ENCODE measurements at places on chromosomes 11 and 22.
A peak's percentile ranks its signal among the peaks of the same experiment; 100 is the strongest.

DNA sequence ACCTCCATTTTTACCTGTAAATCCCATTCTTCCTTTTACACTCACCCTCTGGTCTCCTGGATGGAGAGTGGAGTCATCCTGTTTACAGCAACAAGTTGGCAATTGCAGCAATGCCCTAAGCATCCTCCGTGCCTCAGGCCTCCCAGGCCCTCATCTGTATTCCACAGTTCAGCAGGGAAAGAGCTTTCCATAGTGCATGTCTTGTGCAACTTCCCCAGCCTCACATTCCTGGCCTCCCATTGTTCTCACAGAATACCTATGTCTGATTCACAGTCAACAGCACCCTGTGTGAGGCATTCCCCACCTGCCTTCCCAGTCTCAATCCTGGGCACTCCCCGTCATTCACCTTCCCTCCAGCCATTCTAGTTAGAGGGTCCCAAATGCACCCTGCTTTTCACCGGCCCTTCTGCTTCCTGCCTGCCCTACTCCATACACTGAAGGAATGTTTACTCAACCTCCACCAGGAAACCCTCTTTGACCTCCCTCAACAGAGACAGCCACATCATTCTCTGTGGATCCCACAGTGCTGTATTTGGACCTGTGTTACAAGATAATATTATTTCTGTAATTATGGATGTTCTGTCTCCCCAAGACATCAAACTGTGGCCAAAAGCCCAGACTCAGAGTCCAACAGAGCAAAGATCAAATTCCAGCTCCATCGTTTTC is 405.7 kb downstream of the BUD13 start:
- DNase-seq = no peak

- no peak for DNase-seq
Measured at GRCh38 chr22:26322179-26322905, 106.7 kb upstream of the ASPHD2 start.

- DNase-seq = no peak
Measured at GRCh38 chr11:8373519-8374432, 110.1 kb upstream of the LMO1 start.

- DNase-seq = no peak
Measured at GRCh38 chr11:20033806-20034205, 126.5 kb downstream of the DBX1 start.

- no peak for DNase-seq
Measured at GRCh38 chr22:45008186-45008681, 1.6 kb downstream of the PHF21B start.

DNA sequence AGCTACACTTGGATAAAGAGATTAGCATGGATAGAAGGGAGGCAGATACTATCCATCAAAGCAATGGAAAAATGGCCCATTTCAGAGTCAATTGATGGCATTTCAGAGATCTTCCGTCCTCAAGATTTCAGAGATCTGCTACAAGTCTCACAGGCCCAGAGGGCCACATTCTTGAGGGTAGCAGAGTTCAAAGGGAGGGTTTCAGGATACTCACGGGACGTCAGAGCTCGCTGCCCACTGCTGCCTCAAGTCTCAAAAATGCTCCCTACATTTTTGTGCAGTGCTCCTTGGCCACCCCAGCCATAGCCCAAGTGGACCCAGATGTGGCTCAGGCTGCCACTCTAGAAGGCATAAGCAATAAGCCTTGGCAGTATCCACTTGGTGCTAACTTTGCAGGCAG is 24.9 kb downstream of the RTL6 start:
- no peak for DNase-seq

DNA sequence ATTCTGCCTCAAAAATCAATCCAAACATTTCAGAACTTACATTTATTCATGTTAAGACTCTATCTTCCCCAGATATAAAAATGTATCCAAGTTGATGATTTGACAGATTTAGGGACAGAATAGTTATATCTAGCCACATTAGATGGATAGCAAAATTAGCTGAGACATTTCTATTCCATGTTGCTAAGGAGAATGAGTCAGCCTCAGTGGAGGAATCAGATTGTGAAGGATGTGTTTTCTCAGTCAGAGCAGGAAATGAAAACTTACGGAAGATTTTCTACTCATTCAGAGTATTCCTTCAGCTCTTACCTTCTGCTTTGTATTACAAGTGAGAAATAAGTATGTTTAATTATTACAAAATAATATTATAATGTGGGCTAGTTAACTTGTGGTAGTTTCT is 556.3 kb upstream of the ANO3 start:
- no peak for DNase-seq

DNA sequence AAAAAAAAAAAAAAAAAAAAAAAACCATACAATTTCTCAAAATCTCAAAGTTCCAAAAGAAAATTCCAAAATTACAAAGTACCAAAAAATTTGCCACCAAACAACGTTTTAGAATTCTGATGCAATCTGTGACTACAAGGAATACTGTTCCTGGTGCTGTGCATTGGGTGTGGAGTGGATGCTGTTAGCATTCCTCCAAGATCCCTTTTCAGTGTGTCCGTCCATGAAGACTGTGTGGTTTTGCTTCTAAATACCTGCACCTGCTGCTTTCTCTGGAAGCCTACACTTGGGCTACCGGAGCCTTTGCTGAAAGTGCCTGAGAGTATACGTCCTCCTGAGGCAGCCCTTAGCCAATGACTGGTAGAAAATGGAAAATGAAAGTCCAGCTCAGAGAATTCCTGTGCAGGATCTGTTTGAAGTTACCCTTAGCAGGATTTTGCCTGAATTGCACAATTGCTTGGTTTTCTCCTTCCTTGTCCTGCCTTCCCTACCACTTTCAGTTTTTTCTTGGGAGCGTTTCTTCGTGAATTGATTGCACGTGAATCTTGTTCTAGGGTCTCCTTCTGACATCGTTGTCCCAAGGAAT is 140.8 kb downstream of the TRPC6 start:
- DNase-seq = no peak

- DNase-seq = peak; percentile 62
Measured at GRCh38 chr22:25942856-25943411, 200.9 kb downstream of the MYO18B start.

- no peak for DNase-seq
Measured at GRCh38 chr11:82775218-82775617, 41.6 kb upstream of the FAM181B start.

DNA sequence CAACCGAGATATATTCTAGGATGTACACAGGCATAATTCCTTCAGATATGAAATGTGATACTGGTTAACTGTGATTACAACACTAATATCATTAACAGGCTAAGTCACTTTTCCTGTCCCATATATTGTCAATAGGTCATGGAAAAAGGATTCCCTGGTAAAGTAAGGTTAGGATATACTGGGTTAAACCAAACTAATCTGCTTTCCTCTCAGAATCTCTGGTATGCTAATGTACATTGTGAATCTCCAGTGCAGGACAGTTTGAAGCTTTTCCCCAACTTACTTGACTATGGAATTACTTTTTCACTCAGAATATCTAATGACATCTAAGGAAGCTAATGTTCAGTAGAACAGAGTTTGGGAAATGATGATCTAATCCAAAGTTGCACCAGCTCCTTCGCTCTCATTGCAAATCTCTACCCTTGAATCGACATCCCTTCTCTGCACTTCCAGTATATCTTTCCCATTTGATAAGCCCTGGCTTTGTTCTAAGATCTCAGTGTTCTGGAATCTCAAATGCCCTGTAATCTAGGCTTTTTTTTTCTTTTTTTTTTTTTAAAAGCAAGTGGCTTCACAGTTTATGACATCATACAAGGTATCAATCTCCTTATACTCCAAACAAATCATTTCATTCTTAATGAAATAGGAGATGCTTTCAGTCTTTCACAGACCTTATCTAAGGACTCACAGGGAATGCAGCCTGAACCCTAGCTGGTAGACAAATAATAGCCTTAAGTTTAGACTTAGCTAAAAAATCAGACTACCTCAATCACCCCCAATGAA is 43.8 kb downstream of the COPB1 start:
- DNase-seq = no peak

- no peak for DNase-seq
Measured at GRCh38 chr11:12200991-12201985, 90.9 kb downstream of the MICAL2 start.

GRCh38 chr22:33639588-33640254 is 280.6 kb downstream of the LARGE1 start:
- DNase-seq = no peak

DNA sequence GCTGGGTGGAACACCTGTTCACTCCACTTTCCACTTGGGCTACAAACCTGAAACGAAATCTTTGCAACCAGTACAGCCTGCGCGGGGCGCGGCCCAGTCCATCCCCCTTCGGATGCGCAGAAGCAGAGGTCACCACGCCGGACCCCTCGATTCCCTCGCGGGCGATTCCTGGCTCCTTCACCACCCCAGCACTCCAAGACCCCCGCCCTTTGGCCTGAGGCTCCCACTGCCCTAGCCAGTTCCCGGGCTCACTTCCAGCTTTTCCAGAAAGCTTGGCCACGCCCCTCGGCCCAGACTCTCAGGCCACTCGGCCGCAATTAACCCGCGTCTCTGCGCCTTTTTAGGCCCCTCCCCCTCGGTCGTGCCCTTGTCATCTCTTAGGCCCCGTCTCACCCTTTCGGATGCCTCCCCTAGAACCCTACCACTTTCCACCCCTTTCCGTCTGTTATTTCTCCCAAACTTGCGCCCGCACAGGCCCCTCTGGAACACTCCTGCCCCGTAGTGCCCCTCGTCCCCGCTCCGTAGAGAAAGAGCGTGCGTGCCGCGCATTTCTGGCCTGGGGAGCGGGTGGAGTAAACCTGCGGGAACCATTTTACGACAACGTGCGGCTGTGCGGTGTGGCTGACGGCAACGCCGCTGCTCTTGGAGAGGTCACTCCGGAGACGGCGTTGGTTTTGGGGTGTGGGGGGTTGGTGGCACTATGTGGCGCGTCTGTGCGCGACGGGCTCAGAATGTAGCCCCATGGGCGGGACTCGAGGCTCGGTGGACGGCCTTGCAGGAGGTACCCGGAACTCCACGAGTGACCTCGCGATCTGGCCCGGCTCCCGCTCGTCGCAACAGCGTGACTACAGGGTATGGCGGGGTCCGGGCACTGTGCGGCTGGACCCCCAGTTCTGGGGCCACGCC is at the start of gene DLAT:
Gene DLAT (plus strand): TSS at position 636 of the 906 bp plus-strand sequence. CDS start 65 bp downstream, at position 701.
- peak; percentile 70 for DNase-seq

GRCh38 chr22:38443628-38444521 is 11.1 kb downstream of the KCNJ4 start:
- no peak for DNase-seq

DNA sequence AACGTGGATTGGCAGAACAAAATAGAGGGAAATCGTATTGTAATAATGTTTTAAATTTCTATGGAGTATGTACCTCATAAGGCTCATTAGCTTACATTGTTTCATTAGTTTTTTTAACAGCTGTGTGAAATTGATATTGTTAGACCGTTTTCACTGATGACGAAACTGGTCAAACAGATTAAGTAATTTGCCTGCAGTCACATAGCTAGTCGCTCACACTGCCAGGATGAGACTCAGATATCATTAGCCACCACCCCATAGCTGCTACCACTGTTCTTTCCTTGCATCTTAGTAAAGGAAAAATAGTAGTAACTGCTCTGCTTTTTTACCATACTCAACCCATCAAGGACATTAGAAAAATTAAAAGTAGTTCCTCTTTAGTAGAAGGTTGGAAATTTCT is 64.0 kb downstream of the DKK3 start:
- no peak for DNase-seq

Data from hippocampal formation (tissue), 2 donors.